ENCODE measurements at places on chromosomes 5 and 9.

- DNase-seq, result no peak
Measured at GRCh38 chr9:130110166-130110565, 56.5 kb downstream of the GPR107 start.

DNA sequence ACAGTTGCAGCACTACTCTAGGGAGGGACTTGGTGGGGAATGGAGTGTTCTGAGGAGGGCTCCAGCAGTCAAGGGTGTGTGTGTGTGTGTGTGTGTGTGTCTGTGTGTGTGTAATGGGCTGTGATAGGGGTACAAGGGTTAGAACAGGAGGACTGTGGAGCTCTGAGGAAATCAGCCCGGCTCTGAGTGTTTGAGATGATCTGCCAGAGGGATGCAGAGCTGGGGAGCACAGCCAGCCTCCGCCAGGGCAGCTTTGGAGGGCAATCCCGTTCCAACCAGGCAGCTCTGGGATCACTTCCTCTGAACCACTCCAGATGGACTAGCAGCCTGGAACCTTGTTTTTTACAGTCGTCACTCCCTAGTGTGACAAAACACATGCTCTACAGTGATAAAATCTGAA lies 3.0 kb upstream of the SLC6A7 start:
- DNase-seq, result no peak

DNA sequence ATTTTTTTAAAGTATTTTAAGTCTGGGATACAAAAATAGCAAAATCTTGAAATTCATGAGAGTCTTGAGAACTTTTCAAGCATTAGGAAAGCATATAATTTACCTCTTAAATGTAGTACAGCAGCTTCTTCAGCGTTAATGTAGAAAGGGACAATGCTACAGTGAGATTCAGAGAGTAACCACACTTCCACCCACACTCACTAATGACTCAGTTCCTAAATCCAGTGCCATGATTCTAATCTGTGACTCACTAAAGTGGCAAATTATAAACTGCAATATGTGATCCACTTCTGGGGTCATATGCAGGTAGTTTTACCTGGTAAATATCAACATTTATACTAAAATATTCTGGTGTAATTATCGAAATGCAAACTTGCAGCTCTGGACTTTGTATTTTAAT lies 434.5 kb upstream of the TUSC1 start:
- DNase-seq, result no peak

- no peak for DNase-seq
Measured at GRCh38 chr5:39759701-39760100, 334.9 kb upstream of the DAB2 start.

GRCh38 chr5:14239951-14240350 lies 96.8 kb downstream of the TRIO start:
- DNase-seq, result no peak

GRCh38 chr5:176739461-176740051 lies 70.8 kb upstream of the UNC5A start:
- no peak for DNase-seq

DNA sequence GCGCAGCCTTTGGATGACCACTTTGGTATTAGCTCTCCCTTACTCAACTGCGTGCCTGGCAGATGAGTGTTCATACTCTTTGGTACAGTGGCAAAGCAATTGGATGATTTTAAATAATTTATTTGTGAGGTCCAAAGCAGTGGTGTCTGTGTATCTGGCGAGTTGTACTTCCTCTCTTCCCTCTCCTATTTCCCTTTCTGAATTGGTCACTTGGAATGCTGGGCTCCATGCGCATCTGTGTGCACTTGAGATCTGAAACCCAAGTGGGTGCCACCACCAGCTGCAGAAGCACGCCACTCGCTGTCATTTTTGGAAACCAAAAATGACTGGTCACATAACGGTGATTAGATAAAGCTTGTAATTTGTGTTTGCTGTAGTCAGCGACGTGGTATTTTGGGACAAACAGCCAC lies 386.0 kb upstream of the KLF4 start:
- no peak for DNase-seq

DNA sequence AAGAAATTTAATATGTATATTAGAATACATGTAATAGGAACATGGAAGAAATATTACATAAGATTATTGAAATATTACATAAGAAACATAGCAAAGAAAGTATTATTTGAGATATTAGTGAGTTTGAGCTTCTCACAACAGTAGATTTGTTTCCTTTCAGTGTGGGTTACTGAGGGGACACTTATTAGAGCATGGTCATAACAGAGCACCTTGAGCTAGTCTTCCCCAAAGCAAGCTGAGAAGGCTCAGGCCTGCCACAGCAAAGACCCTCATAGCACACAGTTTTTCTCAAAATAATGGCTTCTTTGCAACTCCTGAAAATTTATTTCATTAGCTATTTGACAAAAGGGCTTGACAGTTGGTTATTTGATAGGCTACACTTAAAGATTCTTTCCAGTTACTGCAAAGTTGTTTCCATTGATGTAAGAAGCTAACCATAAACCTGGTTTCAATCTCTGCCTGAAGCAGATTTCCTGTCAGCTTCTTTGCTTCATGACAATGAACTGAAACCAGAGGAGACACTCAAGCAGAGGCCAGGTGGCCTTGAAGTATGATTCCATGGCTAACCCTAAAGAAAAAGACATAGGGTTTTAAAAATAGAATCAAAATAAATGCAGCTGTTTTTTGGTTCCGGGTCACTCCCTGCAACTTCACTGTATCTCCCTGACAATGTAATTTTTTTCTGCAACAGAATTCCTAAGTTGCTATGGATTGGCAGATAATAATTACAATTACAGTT lies 68.6 kb downstream of the ERMP1 start:
- no peak for DNase-seq

DNA sequence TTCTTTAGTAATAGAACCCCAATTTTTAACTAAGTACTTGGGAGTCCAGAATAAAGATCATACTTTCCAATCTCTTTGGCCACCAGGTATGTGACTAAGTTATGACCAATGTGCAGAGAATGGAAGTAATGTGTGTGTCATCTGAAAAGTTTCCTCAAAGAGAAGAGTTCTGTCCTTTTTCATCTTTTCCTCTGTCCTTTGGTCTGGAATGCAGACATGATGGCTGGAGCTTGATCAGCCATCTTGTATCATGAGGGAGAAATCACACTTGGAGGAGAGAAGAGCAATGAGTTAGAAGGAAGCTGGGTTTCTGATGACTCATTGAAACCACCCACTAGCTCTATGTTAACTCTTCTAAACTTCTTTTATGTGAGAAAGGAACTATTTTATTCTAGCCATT lies 5.5 kb upstream of the CPEB4 start:
- no peak for DNase-seq

GRCh38 chr5:132070460-132071337 lies 2.9 kb upstream of the CSF2 start:
- no peak for DNase-seq

DNA sequence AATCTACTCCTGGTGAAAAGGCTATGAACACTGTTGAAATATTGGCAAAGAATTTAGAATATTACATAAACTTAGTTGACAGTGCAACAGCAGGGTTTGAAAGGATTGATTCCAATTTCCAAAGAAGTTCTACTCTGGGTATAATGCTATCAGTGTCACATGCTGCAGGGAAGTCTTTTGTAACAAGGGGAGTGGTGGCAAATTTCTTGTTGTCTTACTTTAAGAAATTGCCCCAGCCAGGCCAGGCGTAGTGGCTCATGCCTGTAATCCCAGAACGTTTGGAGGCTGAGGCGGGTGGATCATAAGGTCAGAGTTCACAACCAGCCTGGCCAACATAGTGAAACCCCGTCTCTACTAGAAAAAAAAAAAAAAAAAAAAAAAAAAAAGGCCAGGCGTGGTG lies 86.3 kb upstream of the OTULINL start:
- no peak for DNase-seq

- DNase-seq, result no peak
Measured at GRCh38 chr5:5658226-5658625, 235.7 kb downstream of the ICE1 start.

DNA sequence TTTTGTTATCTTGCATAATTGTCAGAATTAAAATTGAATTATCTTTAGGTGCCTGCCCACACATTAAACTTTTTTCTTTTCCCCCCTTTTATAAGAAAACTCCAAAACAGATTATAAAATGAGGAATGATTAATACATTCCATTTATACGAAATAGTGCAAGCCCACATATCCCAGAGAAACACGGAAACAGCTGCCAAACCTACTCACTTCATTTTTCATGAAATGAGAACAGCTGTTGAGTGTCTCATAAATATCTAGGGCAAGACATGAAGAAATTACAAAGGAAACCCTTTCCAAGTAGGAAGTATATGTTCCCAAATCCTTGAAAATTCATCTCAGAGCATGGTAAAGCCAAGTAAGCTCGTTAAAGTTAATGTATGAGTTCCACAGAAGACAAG lies 459.4 kb upstream of the NMUR2 start:
- no peak for DNase-seq

- DNase-seq, result no peak
Measured at GRCh38 chr5:159504106-159504856, 174.0 kb upstream of the IL12B start.

- DNase-seq, result no peak
Measured at GRCh38 chr9:87541663-87542062, 44.0 kb downstream of the DAPK1 start.

- DNase-seq, result no peak
Measured at GRCh38 chr9:89593727-89594427, 10.9 kb upstream of the GADD45G start.

DNA sequence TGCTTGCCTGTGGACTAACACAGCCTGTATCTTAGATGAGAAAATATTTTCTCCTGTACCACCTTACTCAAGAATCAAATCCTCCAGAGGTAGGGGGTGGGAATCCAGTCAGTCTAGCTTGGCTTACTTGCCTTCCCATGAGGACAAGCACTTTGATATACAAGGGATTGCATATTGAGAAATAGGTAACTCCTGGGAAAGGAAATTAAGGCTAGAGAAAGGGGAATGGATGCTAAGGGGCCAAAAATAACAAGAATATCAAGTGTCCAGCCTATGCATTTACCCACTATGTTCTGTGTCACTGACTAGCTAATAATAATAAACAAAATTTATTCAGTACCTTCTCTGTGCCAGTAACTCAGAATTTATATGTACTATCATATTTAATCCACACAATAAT lies 21.4 kb upstream of the SNX2 start:
- no peak for DNase-seq

DNA sequence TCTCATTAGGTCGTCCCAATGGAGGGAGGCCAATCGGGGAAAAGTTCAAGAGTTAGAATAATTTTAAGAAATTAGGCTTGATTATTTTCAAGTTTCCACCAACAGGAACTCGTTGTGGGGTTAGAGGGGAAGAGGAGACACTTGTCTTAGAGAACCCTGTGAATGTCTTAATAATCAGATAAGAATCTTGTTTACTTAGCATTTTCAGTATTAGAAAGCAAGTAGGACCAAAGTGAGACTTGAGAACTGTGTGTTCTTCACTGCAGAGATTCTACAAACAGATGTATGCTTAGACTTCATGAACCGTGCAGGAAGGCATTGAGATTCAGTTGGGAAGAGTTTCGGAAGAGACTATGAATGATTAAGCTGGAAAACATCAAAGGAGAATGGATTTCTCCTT lies 69.0 kb upstream of the HMHB1 start:
- no peak for DNase-seq

- no peak for DNase-seq
Measured at GRCh38 chr5:169944922-169945680, 35.2 kb downstream of the INSYN2B start.

DNA sequence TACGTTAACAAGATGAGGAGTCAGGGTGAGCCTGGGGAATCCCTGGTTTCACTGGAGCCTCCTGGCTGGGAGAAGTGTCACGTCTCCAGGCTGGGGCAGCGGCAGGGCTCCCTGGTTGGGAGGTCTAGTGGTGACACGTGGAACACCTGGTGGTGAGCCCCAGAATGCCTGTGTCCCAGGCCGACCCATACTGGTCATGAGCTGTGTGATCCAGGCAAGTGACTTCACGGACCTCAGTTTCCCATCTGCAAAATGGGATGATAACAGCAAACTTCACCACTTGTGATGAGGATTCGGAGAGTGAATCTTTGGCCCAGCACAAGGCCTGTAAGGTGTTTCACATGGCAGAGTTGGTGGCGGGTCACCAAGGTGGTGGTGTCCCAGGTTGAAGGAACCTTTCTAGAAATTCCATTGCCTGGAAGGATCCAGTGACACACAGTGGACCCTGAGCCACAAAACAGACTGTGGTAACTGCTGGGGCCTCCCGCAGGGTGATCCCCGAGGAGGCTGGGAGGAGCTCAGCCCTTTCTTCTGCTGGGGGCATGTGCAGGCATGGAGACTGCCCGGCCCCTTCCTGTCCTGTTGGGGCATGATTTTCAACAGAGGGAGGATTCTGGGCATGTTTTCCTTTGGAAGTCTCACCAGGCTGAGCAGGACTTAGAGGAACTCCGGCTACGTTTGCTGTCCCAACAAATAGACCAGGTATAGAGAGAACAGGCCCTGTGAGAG lies 153.9 kb upstream of the IER5L start:
- no peak for DNase-seq

DNA sequence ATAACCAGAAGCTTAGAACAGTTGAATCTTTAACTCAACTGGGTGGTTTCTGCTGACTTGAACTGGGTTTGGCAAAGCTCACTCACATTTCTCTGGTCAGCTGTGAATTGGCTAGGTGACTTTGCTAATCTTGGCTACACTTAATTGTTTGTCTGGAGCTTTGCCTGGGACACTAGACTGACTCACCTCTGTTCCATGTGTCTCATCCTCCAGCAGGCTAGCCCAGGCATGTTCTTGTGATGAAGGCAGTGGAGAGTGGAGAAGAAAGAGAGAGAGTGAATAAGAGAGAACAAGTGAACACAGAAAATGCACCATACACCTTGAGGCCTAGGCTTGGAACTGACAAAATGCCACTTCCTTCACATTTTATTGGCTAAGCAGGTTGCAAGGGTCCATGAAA lies 32.6 kb downstream of the SPATA31D1 start:
- no peak for DNase-seq
